Ovary (tissue), 10 donors: ENCODE measurements at places on chromosomes 6 and 20. TPM values are rescaled to one million over a fixed set of nuclear protein-coding genes. Genes with fewer than 3 reads are reported as not detected.

ENPP3 gene
- total RNA-seq = 1.4 TPM

HNF4A gene
- 0.43 TPM for total RNA-seq

ERGIC3 gene
- 168 TPM for total RNA-seq

CTAGE9 gene
- not detected for total RNA-seq

C6orf163 gene
- 3.7 TPM for total RNA-seq

ZC3H12D gene
- 0.60 TPM for total RNA-seq

CCN5 gene
- 47.4 TPM for total RNA-seq

RAB32 gene
- 13.5 TPM for total RNA-seq

ZNF391 gene
- 5.7 TPM for total RNA-seq

TPX2 gene
- 0.47 TPM for total RNA-seq

AIF1 gene
- 12.9 TPM for total RNA-seq

RAET1E gene
- total RNA-seq = 0.37 TPM

DEF6 gene
- 5.0 TPM for total RNA-seq

BEND3 gene
- total RNA-seq = 4.1 TPM

PTGIS gene
- 94.0 TPM for total RNA-seq

AGER gene
- 9.1 TPM for total RNA-seq

DAAM2 gene
- total RNA-seq = 18.5 TPM

PDYN gene
- not detected for total RNA-seq

BCKDHB gene
- total RNA-seq = 27.9 TPM

SSTR4 gene
- total RNA-seq = not detected

LAMA4 gene
- 29.7 TPM for total RNA-seq

PRDM13 gene
- not detected for total RNA-seq

SSR1 gene
- 166 TPM for total RNA-seq

ZSCAN23 gene
- total RNA-seq = 5.2 TPM

RNF39 gene
- total RNA-seq = 0.28 TPM

PROKR2 gene
- not detected for total RNA-seq
